Natural killer cell (primary cell): ENCODE measurements at places on chromosomes 3 and 15.
A peak's percentile ranks its signal among the peaks of the same experiment; 100 is the strongest.

- H3K4me1 ChIP-seq = no peaks in the 10 kb centered on the region
- no peak overlapping the region for H3K27ac ChIP-seq
- no peaks in the 10 kb centered on the region for H3K36me3 ChIP-seq
- H3K4me3 ChIP-seq = no peak overlapping the region
- DNase-seq = peak; percentile 61
Measured at GRCh38 chr3:10945683-10946287, 46.8 kb upstream of the SLC6A1 start.

DNA sequence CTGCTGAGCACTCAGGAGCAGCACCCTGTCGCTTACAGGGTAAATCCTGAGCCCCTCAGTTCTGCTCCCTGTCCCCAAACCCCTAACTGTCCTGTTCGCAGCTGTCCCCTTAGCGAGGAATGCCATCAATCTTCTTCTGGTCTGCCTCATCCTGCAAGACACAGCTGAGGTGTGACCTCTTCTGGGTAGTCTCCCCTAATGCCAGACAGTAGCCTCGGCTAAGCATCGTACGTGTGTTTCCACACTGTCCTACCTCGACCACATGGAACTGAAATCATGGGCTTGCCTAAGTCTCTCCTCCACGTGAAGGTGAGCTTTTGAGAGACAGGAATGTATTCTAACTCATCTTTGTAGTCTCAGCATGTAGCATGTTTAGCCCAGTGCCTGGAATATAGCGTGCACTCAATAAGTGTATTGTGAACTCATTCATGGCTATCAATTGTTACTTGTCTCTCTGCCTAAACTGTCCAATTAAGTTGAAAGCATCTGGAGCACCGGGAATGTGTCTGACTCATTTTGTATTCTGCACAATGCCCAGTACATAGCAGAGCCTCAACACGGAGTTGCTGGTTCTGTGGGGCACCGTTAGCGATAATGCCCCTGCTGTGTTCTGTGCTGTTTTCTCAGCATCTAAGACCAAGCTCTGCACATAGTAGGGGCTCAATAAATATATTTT lies 90.2 kb downstream of the HES1 start:
- no peak for DNase-seq
- H3K4me3 ChIP-seq = no peak overlapping the region
- no peaks in the 10 kb centered on the region for H3K27me3 ChIP-seq
- H3K27ac ChIP-seq = no peak overlapping the region

GRCh38 chr3:50961386-50961785 lies 286.7 kb downstream of the DOCK3 start:
- H3K27ac ChIP-seq = no peak overlapping the region
- peaks cover 5% of the 10 kb centered on the region for H3K27me3 ChIP-seq
- no peaks in the 10 kb centered on the region for H3K36me3 ChIP-seq
- no peaks in the 10 kb centered on the region for H3K4me1 ChIP-seq

GRCh38 chr15:32899126-32899596 lies 181.4 kb downstream of the GREM1 start:
- no peaks in the 10 kb centered on the region for H3K36me3 ChIP-seq
- no peak overlapping the region for H3K4me3 ChIP-seq
- H3K4me1 ChIP-seq = no peaks in the 10 kb centered on the region

- no peak overlapping the region for H3K4me3 ChIP-seq
- H3K36me3 ChIP-seq = no peaks in the 10 kb centered on the region
- H3K4me1 ChIP-seq = no peaks in the 10 kb centered on the region
Measured at GRCh38 chr15:78374436-78375393, 34.6 kb downstream of the CRABP1 start.

- H3K27me3 ChIP-seq = no peaks in the 10 kb centered on the region
- H3K4me3 ChIP-seq = no peak overlapping the region
- H3K36me3 ChIP-seq = no peaks in the 10 kb centered on the region
- H3K27ac ChIP-seq = no peak overlapping the region
- no peaks in the 10 kb centered on the region for H3K4me1 ChIP-seq
Measured at GRCh38 chr3:48157202-48157840, 30.9 kb downstream of the CDC25A start.

DNA sequence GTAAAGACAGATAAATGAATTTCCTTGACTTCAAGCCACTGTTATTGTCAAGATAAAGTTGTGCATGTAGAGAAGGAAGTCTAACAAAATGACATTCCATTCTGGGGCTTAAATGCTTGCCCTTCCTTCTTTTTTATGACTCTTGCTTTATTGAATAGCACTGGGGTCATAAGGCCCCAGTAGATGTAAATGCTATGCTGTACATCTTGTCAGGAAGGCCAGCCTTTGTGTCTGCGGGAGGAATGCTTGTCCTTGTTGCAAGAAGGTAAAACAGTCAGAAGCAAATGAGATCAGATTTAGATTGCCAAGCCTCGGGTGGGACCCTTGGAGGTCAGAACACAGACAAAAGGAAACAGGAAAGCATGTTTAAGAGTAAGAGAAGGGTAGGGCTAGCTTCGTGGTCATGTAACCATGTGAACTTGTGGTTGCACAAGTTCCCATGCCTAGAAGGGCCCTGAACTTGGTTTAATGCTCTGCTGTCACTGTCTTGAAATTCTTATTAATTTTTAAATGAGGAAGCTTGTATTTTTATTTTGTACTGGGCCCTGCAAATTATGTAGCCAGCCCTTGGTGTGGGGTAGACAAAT lies 81.5 kb downstream of the PPM1L start:
- H3K4me3 ChIP-seq = no peak overlapping the region
- peak; percentile 15 for DNase-seq
- H3K36me3 ChIP-seq = no peaks in the 10 kb centered on the region

- no peak within 1 kb of the TSS for H3K27ac ChIP-seq
- H3K4me3 ChIP-seq = no peak within 1 kb of the TSS
- H3K27me3 ChIP-seq = peaks cover 12% of the 10 kb centered on the region
- H3K36me3 ChIP-seq = no peaks in the 10 kb centered on the region
- DNase-seq = no peak
Measured at GRCh38 chr15:79090487-79091203, at the start of gene RASGRF1. RASGRF1 (minus strand) TSS chr15:79090780; CDS start chr15:79090498, 282 bp downstream.

DNA sequence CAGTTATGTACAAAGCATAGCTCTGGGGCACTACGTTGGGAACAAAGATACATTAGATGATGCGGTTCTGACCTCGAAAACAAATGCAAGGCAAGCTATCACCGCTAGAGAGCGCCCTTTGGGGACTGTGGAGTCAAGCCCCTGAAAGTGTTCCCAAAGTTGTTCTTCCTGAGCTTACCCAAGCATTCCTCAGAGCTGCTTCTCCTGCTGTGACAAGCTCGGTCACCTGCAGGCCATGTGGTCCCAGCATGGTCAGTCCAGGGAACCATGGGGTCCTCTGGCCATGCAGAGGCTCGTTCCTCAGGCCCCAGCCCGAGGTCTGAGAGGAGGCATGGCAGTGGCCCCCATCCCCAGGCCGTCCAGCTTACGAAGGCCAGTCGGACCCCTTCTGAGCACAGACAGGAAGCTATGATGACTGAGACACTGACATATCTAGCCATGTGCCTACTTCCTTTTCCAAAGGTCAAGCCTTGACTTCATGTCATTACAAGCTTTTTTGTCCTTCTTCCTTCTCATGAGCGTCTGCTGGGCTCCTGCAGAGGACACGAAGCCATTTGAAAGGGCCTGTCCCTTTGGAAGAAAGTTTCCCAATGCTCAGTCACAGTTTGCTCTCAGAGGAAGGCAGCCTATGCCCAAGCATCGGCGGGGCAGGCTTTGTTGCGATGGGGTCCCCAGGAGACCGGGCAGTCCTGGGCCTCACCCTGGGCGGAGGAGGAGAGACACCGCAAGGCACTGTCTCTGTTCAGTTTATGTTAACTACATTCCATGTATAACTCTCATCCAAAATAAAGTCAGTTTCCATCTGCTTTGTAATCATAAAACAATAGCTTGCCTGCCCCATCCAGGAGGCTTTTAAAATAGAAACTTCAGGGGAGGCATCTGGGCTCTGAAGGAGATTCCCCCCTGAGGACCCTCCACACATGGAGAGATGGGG lies 79.3 kb downstream of the ATP10A start:
- no peaks in the 10 kb centered on the region for H3K27me3 ChIP-seq
- peak; percentile 68 for DNase-seq
- no peak overlapping the region for H3K4me3 ChIP-seq
- peaks cover 8% of the 10 kb centered on the region for H3K36me3 ChIP-seq

- no peaks in the 10 kb centered on the region for H3K27me3 ChIP-seq
- no peak overlapping the region for H3K27ac ChIP-seq
- no peak for DNase-seq
- no peaks in the 10 kb centered on the region for H3K4me1 ChIP-seq
Measured at GRCh38 chr15:93759629-93760028, 471.7 kb upstream of the MCTP2 start.

- H3K27me3 ChIP-seq = no peaks in the 10 kb centered on the region
- no peaks in the 10 kb centered on the region for H3K4me1 ChIP-seq
- DNase-seq = no peak
Measured at GRCh38 chr3:194521510-194522260, 34.9 kb upstream of the ATP13A3 start.

DNA sequence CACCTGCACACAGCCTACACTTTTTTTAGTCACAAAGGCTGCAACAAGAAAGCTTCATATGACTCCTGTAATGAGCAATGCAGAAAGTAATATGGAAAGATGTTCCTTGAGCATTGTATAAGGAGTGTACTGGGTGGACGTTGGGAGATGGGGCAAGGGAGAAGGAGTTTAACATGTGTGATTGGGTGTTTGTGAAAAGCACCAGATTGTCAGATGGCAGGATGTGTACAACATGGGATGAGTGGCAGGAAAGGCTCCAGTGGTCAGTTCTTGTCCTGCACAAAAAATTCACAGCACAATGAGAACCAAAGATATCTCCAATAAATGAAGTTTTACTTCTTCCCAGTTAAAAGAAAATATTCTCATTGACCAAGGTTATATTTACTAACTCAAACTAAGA lies 255.1 kb downstream of the EPHA3 start:
- H3K27ac ChIP-seq = no peak overlapping the region
- H3K4me3 ChIP-seq = no peak overlapping the region
- no peaks in the 10 kb centered on the region for H3K27me3 ChIP-seq
- H3K4me1 ChIP-seq = no peaks in the 10 kb centered on the region
